Cardiac fibroblast (primary cell): ENCODE measurements at places on chromosomes 6 and 20.

DNA sequence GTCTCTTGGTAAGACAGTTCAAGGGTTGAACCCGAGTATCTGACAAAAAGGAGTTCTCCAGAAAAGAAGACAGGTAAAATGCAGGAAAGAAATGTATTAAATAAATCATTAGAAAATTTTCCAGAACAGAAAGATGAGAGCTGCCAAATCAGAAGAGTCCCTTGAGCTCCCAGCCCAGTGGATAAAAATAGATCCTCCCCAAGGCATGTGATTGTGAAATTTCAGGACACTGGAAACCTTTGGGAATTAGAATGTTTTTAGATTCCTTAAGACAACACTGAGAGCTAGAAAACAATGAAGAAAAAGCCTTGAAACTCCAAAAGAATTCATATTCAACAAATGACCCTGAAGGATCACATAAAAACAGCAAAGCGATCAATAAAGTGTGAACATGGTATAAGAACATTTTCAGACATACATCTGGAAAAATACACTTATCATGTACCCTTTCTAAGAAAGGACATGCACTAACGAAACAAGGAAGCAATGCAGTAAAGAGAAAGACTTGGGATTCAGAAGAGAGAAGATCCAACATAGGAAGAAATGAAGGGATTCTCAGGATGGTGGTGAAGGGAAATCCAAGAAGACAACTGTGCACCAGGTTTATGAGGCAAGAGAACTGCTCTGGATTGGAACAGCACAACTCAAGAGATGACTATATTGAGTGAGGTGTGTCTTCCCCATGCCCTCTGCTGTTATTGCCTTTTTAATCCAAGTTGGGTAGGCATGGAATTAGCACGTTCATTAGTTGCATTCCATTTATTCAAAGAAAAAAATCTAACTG lies 390.4 kb downstream of the SYNE1 start:
- peak; percentile 45 for DNase-seq

DNA sequence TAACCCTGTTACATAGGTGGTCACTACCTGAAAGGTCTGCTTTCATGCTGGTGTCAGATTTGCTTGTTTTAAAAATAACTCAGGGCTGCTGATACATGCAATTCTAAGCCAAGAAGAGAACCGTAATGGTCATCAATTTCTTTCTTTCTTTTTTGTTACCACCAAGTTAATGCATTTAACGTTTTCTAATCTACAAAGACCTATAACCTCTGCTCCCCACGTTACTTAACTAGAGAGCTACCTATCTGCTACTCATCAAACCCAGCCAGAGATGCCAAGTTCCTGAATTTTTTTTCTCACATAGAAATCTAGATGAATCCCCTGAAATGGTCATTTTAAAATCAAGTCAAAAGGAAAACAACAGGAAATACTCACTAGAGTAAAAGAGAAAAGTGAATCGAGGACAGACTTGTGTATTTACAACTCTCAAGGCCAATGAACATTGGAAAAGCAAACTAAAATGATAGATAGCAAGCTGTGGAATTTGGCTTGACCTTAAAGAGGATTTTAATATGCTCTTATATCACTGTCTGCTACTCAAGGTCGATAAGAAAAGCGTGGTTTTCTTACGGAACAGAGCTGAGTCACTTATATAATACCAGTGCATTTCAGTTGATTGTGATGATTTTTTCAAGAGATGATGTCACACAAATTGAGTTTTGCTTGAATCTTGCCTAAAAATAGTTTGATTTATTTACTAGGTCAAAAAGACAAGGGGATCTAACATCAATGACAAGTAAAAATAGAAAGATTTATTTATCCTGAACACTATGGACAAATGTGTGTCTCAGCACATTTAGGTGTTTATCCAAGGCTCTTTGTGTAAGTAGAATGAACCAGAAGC lies 67.9 kb downstream of the SGK1 start:
- DNase-seq = peak; percentile 54

DNA sequence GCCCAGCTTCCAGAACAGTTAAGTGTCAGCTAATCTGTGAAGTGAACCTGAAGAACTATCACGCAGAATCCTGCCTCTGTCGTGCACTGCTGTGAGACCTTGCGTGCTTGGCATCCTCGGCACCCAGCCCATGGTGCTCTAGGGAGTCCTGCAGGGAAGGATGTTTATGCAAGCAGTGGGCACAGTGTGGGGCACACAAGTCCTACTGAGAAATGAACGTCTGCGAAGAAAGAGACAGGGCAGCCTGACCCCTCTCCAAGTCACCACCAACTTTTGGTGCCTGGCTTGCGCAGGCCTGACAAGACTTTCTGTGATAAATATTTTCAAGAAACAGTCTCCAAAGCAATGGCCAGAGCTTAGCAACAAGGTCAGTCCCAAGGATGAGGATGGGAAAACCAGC lies 68.0 kb downstream of the MYH7B start:
- no peak for DNase-seq

DNA sequence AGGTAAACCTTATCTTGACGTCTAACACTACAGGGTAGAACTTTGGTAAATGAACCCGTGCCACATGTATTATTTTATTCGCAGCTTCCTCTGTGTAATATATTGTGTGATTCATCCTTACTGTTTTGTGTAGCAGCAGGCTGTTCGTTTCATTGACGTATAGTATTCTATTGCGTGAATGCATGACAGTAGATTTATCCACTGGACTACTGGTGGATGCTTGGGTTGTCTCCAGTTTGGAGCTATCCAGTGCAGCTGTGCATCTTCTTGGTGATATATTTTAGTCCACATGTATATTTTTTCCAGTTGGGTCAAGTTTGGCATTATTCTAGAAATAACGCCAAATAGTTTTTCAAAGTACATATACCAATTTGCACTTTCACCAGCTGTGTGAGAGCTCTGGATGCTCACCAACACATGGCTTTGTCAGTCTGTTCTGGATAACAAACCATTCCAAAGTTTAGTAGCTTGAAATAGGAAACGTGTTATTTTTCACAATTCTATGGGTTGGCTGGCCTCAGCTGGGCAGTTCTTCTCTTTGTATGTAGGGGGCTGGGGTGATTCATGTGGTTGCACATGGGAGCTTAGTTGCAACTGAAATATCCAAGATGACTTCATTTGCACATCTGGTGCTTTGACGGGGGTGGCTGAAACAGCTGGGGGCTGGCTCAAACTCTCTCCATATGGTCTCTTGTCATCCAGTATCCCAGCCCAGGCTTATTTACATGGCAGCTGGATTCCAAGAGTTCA lies 9.3 kb downstream of the ECT2L start:
- DNase-seq = peak; percentile 41
